ENCODE measurements at places on chromosomes 3 and 15.

GRCh38 chr3:105791919-105792786 lies 76.7 kb downstream of the CBLB start:
- no peak for DNase-seq

DNA sequence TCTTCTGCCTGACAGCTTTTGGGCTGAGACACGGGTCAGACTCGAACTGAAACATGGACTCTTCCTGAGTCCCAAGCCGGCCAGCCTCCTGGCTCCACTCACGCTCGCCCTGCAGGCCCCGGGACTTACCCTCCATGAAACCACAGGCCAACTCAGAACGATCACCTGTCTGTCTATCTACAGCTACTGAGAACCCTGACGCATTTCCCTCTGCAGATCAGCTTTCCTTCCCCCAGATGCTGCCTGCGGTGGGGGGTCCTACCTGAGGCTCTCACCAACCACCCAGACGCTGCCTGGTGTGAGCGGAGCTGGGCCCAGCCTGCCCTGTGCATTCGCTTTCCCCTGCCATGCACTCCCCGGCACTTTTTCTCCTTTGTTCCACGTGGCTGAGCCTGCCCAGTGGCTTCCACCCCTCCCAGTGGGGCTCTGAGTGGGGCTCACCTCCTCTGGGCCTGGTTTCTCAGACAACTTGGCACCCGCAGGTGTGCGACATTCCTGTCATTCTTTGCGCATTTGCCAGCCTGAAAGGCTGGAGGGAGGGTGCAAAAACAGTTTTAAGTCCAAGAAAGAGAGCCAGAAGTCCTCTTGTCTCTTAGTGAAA lies 60.2 kb downstream of the PLXNA1 start:
- peak; percentile 82 for DNase-seq

- no peak for DNase-seq
Observed at GRCh38 chr3:46272028-46272451, 29.8 kb downstream of the CCR3 start.

DNA sequence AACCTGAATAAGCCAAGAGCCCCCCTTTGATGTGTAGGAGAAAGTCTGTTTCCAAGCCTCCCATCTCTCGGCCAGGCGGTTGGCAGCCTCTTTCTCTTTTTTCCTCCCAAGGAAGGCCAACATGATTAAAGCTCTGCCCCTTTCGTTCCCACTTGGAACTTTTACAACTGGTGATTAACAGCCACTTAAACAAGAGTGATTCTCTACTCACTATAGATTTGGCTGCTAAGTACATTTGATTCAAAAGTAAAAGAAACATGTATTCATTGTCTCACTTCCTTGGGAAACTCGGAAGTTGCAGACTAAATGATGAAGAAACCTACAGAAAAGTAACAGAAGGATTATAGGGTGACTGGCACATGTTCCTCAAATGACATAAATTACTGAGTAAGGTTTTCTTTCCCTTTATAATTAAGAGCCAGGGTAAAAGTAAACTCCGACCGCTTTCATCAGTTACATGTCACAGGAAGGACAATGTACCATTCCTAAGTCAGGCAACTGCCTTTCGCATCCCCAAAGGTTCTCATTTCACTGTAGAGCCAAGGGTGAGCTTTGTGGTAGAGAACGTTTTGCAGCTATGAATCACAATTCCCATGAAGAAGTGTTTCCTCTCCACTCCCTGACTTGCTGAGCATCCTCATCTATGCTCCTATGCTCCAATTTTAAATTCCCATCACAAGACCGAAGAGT lies 72.7 kb downstream of the MB21D2 start:
- no peak for DNase-seq

DNA sequence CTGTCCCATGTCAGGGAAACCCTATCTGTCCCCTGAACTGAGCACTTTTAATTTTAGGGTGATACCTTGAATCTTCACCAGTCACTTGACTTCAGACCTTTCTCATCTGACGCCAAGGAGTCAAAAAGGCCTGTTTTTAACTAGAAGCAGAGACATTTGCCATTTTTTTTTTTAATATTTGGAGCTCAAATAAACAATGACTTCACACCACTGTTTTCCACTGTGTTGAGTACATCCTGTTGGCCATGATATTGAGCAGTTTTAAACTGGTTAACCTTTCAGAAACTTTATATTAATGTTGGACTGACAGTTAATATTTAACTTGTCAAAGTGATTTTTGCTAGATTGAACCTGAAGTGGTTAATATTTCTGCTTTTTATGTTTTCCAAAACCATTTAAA lies 28.2 kb downstream of the DAG1 start:
- DNase-seq = no peak

DNA sequence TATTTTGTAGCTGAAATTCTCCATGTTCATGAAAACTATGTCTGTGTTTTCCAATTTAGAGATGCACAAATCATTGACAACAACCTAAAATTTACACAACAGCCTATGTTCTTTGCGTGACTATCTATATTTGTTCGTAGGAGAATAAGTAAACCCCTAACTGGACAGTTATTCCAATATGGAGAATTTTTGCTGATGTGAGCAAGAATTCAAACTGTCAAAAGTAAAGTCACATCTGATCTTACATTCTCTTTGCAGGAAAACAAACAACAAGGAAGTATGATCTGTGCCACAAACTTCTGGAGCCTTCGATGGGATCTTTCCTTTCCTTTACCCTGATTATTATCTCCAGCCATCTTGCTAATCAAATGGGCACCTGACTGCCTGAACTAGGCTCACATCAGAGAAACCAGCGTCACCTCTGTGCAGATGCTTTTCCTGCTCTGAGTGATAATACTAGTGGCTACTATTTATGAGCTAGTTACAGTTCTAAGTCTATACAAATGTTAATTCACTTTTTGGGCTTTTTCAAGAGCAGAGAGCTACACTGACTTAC lies 18.3 kb upstream of the KCNMB3 start:
- no peak for DNase-seq

GRCh38 chr3:184688882-184689271 lies 23.0 kb downstream of the MAGEF1 start:
- DNase-seq = no peak
